Thoracic aorta (tissue), 2 donors: ENCODE measurements at places on chromosomes 7 and 10. TPM values are rescaled to one million over a fixed set of nuclear protein-coding genes. Genes with fewer than 3 reads are reported as not detected.

DNA sequence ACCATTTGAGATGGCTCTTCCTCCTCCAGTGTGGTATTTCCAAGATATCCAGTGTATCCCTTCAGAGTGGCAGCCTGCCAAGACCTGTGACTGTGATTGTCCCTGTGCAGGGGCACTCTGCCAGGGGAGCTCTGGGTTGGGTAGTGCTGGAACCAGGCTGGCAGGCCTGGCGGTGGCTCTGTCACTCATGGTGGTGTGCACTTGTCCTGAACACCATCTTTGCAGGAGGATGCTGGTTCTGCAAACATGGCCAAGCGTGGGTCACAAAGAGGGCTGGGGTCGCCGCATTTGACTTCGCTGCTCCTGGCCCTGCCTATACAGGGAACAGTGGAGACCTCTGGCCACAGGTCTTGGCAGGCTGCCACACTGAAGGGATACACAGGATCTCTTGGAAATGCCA, 205.2 kb downstream of the PRPF18 start:
- H3K27me3 ChIP-seq: no peaks in the 10 kb centered on the region
- no peak overlapping the region for H3K4me3 ChIP-seq
- peaks cover 6% of the 10 kb centered on the region for H3K36me3 ChIP-seq
- DNase-seq: no peak
- H3K4me1 ChIP-seq: peaks cover 33% of the 10 kb centered on the region

DYNC1I1 gene
- 24.6 TPM for total RNA-seq

RAB11FIP2 gene
- total RNA-seq: 17.9 TPM

DNA sequence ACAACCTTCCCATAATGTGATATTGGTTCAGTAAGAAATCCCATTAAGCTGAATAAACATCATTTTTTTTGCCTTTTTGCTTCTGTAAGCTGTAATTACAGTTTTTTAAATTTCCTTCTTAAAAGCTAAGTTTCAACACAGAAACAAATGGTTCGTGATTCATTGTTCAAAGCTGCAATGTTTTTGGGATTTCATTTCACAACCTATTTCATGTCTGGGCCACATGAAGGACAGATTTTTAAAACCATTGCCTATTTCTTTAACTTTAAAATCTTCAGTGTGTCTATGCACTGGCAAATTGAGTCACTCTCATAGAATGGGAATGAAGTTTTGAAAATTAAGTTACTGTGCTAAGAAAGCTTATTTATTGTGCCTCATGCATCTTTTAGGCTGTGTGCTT, 66.9 kb downstream of the TFPI2 start:
- no peak overlapping the region for H3K4me3 ChIP-seq
- H3K36me3 ChIP-seq: no peaks in the 10 kb centered on the region
- no peak for DNase-seq
- H3K27me3 ChIP-seq: no peaks in the 10 kb centered on the region
- no peak overlapping the region for H3K27ac ChIP-seq

DNA sequence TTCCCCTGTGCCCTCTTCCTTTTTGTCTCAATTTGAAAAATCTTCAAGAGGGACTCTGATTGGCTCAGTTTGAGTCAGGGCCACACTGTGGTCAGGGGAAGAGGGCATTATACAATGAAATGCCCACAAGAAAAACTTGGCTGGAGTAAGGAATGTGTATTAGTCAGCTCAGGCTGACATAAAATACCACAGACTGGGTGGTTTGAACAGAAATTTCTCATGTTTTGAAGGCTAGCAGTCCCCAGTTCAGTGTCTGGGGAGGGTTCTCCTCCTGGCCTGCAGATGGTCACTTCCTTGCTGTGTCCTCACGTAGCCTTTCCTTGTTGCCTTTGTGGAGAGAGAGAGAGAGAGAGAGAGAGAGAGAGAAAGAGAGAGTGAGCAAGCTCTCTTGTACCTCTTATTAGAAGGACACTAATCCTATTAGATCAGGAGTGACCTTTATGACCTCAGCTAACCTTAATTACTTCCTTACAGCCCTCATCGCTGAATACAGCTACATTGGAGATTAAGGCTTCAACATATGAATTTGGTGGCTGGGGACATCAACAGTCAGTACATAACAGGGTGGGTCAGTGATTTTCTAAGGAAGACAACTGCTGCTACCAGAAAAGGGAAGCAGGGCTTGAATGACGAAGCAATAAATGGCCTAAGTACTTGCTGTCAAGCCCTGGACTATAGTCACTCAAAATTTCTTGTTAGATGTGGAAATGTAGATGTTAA, 25.8 kb upstream of the FAM13C start:
- no peaks in the 10 kb centered on the region for H3K36me3 ChIP-seq
- no peaks in the 10 kb centered on the region for H3K27me3 ChIP-seq
- no peak overlapping the region for H3K4me3 ChIP-seq
- H3K4me1 ChIP-seq: peaks cover 13% of the 10 kb centered on the region

SND1 gene
- total RNA-seq: 111 TPM

RASSF4 gene
- total RNA-seq: 48.5 TPM
